ENCODE measurements at places on chromosomes 2 and 18.

- DNase-seq = no peak
These were observed 34.1 kb downstream of the TANC1 start for GRCh38 chr2:159002462-159003111.

- no peak for DNase-seq
These were observed 36.7 kb upstream of the CDC42EP3 start for GRCh38 chr2:37708146-37708545.

GRCh38 chr2:30942419-30942818, 135.2 kb upstream of the CAPN13 start:
- no peak for DNase-seq

GRCh38 chr2:219581346-219581745, 9.2 kb downstream of the INHA start:
- no peak for DNase-seq

GRCh38 chr2:224849264-224849663, 133.1 kb upstream of the CCDC195 start:
- no peak for DNase-seq
